GM18507 (cell line): ENCODE measurements at places on chromosomes 4 and X.

DNA sequence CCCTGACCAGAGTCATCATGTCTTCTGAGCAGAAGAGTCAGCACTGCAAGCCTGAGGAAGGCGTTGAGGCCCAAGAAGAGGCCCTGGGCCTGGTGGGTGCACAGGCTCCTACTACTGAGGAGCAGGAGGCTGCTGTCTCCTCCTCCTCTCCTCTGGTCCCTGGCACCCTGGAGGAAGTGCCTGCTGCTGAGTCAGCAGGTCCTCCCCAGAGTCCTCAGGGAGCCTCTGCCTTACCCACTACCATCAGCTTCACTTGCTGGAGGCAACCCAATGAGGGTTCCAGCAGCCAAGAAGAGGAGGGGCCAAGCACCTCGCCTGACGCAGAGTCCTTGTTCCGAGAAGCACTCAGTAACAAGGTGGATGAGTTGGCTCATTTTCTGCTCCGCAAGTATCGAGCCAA, 11.0 kb downstream of the MAGEA4 start:
- no peak for DNase-seq

DNA sequence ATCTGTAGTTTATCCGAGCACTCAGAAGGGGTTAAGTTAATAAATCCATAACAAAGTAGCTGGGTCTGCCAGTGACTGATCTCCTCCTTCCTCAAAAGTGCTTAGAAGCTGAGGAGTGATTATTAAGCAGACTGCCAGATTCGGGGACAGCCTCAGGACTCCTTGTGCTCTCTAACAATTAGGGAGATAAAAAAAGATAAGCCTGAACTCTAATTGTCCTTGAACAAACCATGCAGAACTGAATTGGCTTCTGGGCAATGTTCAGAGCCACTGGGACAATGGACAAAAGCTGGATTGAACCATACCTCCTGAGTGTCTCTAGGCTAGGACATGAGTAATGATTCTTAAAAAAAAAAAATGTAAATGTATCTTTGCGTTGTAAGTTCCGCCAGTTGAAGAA, 22.7 kb upstream of the GRPR start:
- no peak for DNase-seq

- no peak for DNase-seq
Measured at GRCh38 chr4:10962246-10962645, 277.7 kb upstream of the CLNK start.

DNA sequence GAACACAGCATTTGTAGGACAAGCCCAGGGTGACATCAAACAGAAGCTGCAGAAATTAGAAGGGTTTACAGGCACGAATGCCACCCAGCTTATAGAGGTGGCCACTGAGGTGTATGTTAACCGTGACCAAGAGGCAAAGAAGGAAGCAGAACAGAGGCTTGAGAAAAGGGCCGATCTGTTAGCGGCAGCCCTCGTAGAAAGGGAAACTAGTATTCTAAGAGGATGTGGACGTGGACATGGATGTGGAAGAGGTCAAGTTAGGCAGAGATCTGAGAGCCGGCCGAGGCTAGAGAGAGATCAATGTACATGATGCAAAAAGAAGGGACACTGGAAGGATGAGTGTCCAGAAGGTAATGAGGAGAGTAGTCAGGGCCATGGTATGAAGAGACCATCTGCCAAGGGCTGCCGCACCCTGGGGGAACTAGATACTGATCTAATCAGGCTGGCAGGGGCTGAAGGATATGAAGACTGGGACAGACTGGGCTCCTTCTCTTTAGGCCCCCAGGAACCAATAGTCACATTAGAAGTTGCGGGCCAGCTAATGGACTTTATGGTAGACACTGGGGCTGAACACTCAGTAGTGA, 27.5 kb downstream of the LIAS start:
- no peak for DNase-seq

GRCh38 chr4:93178279-93178678, 650.3 kb upstream of the ATOH1 start:
- no peak for DNase-seq

DNA sequence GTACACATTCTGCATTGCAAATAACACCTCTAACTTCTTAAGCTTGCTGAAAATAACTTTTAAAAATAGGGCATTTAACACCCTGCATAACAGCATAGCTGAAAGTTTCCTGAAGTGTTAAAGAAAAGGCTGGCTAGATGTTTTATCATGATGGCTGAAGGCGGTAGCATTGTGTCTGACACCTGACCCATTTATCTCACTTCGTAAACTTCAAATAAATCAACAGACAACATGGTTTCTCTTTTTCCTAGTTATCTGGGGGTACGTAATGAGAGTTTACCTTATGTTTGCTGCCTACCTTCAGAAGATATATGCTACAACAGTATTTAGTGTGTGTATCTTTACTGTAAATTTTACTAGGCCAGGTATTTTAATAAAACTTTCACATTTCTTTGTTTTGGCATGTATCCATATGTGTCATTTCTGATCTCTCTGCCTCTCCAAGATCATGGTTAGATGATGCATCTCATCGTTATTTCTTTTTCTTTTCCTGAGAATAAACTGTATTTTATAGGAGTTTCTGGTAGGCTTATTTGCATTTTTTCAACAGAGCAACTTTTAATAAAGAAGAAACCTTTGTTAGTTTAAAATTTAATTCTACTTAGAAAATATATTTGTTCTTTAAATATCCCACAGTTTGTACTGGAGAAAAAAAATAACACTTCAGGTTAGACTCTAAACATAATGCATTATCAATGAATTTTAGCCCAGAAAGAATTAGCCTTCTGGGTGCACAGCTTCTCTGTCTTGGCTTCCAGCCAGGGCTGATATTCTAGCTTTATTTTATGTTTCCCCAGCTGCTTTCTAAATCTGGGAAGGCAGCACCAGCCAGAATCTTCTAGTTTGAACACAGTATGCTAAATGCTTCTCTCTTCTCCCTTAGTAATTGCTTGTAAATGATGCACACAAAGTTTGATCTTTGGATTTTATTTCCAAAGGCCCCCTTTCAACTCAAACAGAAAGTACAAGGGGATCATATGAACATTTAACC, 2.9 kb downstream of the NDST4 start:
- DNase-seq = no peak

GRCh38 chr4:140641105-140641555, 72.4 kb upstream of the UCP1 start:
- DNase-seq = no peak

GRCh38 chr4:14152834-14153519, 525.5 kb upstream of the BOD1L1 start:
- no peak for DNase-seq

DNA sequence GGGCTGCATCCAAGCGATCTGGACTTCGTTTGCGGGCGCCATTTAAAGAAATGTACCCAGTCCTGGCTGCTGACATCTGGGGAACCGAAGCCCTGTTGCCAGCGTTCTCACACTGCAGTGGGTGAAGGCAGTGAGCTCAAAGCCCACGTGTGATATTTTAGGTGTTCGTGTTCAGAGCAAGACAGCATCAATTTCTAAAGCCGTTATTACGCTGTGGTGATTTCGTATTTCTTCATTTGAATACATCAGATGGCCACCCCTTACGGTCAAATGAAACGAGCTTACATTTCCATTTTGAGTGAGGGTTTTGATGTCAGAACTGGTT, 376 bp upstream of the C4orf36 start:
- no peak for DNase-seq

DNA sequence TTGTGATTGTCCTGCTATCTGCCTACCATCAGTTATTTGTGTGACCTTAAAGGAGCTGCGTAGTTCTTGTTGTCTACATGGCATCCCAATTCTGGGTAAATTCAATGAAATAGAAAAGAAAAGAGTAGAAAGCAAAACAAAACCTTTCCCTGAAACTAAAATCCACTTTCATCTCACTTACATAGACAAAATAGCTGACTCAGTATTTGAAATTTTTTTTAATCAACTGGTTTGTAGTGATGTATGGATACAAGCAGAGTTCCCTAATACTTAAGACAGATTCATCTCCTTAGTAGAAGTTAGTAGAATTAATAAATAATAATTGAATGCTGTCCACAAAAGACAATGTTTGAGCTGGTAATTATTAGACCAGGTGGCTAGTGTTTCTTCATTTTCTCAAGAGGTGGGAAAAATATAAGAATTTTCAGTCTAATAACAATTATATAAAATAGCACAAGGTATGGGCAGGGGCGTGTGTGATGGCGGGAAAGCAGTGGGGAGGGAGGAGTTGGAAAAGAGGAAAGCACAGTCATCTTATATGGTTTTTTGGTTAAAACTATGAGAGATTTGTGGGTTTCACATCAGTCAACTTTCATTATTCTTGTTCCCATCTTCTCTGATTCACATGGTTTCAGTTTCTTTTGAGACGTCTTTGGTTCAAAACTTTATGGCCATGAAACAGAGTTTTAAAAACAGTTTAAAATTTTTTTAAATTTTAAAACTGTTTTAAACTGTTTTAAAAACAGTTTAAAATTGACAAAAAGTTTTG, 275.2 kb downstream of the SPRY1 start:
- DNase-seq = peak; percentile 14

DNA sequence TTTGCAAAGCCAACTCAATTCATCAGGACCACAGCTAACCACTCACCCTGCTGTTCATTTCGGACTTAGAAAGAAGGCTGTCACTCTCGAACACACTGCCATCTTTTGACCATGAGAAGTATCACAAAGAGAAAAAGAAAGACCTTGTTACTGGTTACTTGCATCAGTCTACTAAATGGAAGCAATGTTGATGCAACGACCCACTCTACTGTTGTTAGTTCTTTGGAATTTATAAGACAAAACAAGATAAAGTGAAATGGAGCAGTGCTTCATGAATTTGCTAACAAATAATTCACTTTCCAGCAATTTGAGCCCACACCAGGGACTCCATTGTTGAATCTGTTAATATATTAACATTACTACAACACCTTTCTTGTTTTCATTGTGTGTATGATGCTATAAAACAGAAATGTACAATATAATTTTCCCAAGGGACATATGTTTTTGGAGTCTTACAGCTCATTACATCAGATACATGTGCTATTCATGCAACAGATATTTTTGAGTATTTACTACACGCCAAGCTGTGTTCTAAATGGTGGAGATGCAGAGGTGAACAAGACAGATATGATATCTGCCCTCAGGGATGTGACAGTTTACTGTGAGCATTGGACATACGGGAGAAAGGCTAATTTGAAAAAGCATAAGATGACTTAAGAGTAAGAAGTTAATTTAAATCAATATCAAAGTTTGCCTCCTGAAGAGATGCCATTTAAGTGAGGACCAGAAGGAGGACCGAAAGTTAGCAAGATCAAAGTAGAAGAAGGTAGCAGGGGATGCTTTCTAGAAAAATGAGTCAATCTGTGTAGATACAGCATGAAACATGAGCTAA, 87.2 kb downstream of the AREG start:
- DNase-seq = peak; percentile 3

DNA sequence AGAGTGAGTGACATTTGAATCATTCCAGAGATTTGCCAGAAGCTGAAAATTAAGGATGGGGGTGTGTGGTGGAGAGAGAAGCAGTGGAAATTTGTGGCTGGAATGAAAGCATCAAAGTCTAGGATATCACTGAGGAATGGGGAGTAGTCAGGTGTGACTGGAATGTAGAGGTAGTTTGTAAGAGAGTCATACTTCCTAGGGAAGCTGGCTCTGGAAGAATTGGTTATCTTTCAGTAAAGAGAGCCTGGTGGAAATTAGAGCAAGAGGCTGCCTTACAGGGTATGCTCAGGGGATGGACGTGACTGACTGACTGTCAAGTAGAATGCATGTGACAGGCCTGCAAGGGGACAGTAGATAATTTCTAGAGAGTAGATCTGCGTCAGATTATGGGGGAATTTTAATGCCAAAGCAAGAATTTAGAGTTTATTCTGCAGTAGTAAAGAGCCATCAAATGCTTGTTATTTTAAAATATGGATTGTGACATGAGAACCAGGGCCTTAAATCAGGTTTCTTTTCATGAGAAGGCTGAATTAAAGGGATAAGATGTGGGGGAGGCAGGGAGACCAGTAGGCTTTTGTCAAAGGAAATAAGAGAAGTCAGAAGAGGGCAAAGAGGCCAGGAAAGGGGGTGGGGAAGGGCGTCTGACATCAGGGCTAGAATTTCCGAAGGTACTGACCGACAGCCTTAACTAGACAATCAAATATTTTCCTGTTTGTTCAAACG, 109.9 kb downstream of the AFF1 start:
- no peak for DNase-seq

DNA sequence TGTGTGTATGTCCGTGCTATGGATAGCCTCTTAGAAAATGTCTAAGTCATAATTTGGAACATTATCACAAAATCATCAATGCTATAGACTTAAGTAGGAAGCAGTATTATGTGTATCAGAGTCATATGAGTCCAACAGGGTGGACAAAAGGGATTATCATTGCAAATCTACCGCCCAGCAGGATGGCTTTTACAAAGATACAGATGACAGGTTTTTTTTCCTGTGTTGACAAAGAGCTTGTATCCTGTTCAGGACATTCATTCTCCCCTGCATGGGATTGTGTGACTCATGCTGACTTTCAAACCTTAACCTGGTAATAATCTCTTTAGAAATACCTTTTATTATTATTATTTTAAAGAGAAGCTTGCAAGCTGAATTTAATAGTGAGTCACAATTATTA, 310.3 kb upstream of the GNPDA2 start:
- no peak for DNase-seq

GRCh38 chrX:111649638-111650037, 31.3 kb upstream of the ALG13 start:
- DNase-seq = no peak

DNA sequence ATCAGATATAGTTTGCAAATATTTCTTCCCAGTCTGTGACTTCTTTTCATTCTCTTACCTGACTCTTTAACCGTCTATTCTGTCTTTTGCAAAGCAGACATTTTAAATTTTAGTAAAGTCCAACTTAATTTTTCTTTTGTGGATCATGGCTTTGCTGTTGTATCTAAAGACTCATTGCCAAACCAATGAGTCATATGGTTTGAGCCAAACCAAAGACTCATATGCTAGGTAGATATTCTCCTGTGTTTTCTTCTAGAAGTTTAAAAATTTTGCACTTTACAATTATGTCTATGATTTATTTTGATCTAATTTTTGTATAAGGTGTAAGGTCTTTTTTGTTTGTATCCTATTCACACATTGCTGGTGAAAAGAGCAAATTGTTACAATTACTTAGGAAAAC, 446.8 kb downstream of the ANKRD50 start:
- no peak for DNase-seq

GRCh38 chr4:6044805-6045204, 26.6 kb upstream of the C4orf50 start:
- no peak for DNase-seq

DNA sequence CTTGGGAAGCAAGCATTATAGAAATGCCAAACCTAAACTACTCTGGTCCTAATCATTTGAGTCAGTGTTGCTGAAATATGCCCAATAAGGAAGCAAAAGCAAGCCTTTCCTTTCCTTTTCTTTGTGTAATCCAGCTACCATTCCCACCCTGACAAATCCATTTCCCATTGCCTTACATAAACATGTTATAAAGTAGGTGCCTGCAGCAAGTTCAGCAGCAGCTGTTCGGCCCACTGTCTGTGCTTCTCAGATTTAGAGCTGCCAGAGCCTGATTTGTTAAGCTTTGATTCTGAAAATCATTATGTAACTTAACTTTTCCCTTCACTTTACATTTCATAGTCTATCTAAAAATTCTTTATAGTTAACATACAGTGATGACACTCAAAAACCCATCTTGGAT, 148.6 kb downstream of the EPHA5 start:
- DNase-seq = no peak

- DNase-seq = no peak
Measured at GRCh38 chr4:59597536-59598329, 1602.4 kb upstream of the ADGRL3 start.
